A549 treated with ZK216348 at 1 μM for 4 hours (cell line): ENCODE measurements at places on chromosomes 12 and 14. TPM values are rescaled to one million over a fixed set of nuclear protein-coding genes. Genes with fewer than 3 reads are reported as not detected.

The CLEC6A gene
- not detected in 5 replicates for total RNA-seq

The KIF26A gene
- 1.3 to 4.6 TPM (median 4.2 TPM) in 5 replicates for total RNA-seq

The TOMM20L gene
- not detected in 5 replicates for total RNA-seq

The PTGER2 gene
- 1.7 to 2.9 TPM (median 2.5 TPM) in 5 replicates for total RNA-seq

The KRT83 gene
- total RNA-seq, result 2.9 to 6.1 TPM (median 5.1 TPM) in 5 replicates

The DEGS2 gene
- total RNA-seq, result 0.91 to 2.0 TPM (median 1.6 TPM) in 5 replicates

The RCOR1 gene
- 19.9 to 34.5 TPM (median 33.2 TPM) in 5 replicates for total RNA-seq

The KSR2 gene
- total RNA-seq, result 0.43 to 0.63 TPM (median 0.58 TPM) in 5 replicates

The NINJ2 gene
- 0.38 to 0.66 TPM (median 0.57 TPM) in 3 of 5 replicates, not detected in the others for total RNA-seq

The GPRC5D gene
- not detected in 5 replicates for total RNA-seq

The TRPV4 gene
- total RNA-seq, result 0.07 to 0.18 TPM (median 0.09 TPM) in 5 replicates

The RNASE1 gene
- 0.19 to 0.33 TPM (median 0.27 TPM) in 3 of 5 replicates, not detected in the others for total RNA-seq

The ASCL1 gene
- not detected in 5 replicates for total RNA-seq

The B4GALNT1 gene
- total RNA-seq, result 27.2 to 51.6 TPM (median 49.2 TPM) in 5 replicates
